ENCODE measurements at places on chromosomes 4 and X.

GRCh38 chrX:20623448-20623847 lies 356.7 kb upstream of the RPS6KA3 start:
- DNase-seq: no peak

DNA sequence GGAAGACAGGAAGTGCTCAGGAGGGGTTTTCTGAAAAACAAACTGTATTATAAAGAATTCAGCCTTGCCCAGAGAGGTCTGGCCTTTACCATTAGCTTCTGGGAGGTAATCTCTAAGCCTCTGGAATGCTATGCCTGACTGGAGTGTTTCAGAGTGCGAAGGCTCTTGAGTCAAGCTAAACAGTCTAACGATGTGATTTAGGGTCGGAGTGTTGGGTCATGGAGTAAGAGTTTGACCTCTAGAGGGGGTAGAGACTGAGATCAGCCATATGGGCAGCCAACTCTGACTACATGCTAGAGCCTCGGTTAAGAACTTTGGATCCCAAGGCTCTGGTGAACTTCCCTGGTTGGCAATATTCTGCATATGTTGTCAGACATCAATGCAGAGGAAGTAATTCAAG lies 15.0 kb downstream of the BOD1L1 start:
- no peak for DNase-seq

DNA sequence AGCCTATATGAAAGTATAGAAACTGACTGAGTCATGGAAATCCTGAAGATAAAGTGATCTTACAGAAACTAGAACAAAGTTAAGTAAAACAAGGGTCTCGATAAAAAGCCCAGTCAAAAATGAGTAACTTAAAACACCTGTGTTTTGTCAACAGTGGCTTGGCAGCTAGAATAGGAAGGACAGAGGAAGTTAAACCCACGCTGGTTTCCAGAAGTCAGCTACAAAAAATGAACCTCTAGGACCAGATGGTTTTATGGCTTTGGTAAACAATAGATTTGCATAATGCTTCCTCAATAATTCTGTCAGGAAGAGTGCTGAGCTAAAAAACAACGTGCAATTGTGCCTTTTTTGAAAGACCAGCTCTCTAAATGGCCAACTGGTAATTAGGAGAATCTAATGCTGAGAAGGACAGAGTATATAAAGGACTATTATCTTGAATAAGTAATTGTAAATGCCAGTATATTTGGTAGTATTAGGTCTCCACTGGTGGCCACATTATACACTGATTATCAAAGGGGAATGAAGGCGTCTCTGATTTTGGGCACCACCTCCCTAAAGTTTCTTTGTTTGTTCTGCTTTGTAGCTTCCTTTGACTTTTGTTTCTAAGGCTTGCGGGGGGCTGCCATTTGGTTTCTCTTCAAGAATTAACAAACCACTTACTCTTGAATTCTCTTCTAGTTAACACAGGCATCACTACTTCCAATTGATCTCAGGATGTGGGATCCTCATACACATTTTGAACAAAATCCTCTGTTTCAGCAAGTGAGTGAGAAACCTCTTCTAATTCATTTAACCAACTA lies 72.2 kb upstream of the PPP3CA start:
- DNase-seq: no peak

DNA sequence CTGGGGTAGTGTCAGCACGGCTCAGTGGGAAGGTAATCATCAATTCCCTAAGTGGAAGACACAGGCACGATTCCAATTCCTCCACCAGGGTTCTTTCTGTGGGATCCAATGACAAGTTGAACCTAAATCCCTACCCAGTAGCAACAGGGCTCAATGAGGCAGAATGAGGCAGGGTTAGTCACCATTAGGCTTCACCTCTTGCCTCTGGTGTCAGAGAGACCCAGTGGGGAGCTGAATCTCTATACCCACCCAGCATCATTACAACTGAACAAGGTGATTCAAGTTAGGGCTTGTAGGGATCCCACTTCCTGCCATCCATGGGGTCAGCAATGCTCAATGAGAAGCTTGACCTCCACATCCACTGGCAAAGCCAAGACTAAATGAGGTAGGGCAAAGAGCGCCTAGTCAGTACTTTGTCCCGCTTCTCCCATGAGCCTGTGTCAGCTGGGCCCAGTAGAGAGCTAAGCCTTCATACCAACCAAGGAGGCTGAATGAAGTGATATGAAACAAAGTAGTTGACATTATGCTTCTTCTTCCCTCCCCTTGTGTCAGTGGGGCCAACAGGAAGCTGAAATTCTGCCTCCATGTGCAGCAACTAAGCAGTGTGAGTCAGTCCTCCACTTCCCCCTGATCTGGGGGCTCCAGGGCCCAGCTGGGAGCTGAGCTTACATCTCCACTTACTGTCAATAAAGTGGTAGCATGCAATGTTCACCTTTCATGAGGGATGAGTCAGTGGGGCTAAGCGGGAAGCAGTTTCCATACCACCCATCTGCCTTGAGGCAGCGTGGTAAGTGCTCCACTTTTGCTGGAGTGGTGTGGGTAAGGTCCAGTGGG lies 36.4 kb upstream of the RBM41 start:
- DNase-seq: no peak

DNA sequence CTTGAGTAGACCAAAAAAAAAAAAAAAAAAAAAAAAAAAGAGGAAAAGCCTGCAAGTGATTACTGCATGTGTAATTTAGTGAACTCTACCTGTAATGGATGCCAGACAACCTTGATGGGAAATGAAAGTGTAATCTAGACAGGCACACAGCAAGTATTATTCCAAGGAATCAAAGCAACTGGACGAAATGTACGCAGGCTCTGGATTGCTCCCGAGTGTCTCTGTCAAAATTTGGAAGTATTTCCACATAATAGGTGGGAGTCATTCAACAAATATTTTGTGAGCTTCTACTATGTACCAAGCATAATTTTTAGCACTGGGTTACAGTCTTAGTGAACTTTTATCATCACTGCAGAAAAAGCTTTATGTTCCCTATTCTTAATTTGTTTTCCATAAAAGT lies 64.2 kb downstream of the LIMCH1 start:
- DNase-seq: no peak

GRCh38 chr4:6322761-6323566 lies 53.3 kb downstream of the WFS1 start:
- no peak for DNase-seq

GRCh38 chr4:8859550-8860095 lies 12.0 kb downstream of the HMX1 start:
- no peak for DNase-seq

GRCh38 chr4:169383724-169384123 lies 113.0 kb upstream of the SH3RF1 start:
- DNase-seq: no peak

- no peak for DNase-seq
Measured at GRCh38 chr4:72860766-72861165, 208.8 kb downstream of the COX18 start.

DNA sequence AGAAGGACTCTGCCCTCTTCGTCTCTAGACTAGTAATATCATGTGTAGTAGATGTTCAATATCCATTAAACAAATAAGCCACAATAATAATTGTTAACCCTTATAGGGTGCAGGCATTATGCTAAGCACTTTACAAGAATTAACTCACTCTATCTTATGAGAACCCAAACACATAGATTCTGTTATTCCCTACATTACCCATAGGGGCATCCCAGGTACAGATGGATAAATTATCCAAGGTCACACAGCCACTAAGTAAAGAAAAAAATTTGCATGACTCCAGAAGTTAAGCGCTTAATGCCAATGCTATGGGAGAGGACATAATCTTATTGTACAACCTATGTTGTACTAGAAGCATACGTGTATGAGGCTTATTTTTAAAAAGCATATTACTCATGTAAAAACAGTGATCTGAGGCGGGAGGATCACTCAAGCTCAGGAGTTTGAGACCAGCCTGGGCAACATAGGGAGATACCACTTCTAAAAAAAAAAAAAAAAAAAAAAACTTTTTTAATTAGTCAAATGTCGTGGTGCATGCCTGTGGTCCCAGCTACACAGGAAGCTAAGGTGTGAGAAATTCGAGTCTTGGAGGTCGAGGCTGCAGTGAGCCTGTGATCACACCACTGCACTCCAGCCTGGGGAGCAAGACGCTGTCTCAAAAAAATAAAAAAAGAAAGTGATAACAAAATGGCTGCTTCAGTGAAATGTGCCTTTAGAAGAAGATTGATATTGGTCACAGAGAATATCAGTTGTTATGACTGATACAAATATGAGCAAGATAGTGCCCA lies 13.6 kb downstream of the LDB2 start:
- DNase-seq: no peak

- no peak for DNase-seq
Measured at GRCh38 chrX:134249241-134249640, 12.3 kb downstream of the CCDC160 start.

GRCh38 chr4:184616633-184617551 lies 32.4 kb downstream of the CASP3 start:
- DNase-seq: no peak

GRCh38 chrX:134480061-134480460 lies 20.1 kb downstream of the HPRT1 start:
- no peak for DNase-seq

GRCh38 chrX:130401415-130402207 lies at the start of gene RBMX2:
Gene RBMX2, plus strand, starts transcription at chrX:130401987. Its CDS starts 46 bp downstream, at chrX:130402033.
- peak; percentile 72 for DNase-seq

DNA sequence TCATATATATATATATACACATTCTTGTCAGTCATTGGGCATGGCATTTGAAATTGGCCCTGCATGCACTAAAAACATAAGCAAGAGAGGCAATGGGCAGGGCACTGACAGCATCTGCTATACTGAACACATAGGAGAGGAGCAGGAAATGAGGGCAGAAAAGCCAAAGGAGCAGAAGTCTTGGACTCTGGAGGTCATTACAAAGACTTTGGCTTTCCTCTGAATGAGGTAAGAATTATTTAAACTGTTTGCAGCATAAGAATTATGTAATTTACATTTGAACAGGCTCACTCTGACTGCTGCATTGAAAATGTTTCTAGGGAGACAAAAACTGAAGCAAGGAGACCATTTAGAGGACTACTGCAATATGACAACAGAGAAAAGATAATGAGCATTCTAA lies 396.5 kb downstream of the PRDM5 start:
- no peak for DNase-seq

DNA sequence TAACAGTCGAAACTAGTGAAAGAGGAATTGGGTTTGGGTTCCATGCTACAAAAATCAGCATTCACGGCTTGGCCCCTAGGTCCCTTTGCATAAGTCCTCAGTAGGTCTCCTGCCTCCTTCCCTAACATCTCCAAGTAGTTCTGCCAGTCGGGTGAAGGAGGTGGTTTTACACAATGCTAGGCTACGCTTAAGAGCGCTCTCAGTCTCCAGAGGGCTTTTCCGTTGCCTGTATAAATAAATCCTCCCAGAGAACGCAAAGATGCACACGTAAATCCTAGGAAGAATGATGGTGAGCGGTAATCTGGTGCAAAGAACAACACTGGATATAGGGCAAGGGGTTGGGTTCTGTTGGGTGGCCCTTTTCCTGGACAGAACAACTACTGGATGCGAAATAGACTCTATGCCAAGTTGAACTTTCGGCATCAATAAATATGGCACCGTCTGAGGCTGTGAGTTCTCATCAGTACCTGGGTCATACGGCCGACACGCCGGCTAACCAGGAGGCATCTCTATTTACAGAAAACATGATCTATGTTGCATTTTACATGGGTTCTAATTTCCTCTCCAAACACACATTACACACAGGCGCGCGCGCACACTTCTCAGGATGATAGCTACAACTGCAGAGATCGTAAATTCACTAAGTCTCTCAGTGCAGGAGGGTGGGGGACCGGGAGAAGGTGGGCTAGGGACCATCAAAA lies 1.3 kb downstream of the CAMK2D start:
- peak; percentile 58 for DNase-seq

- DNase-seq: no peak
Measured at GRCh38 chrX:104254442-104255115, at the start of gene ESX1. Gene ESX1, minus strand, starts transcription at chrX:104254933. Its CDS starts 84 bp downstream, at chrX:104254849.

- DNase-seq: no peak
Measured at GRCh38 chrX:555725-556666, 74.6 kb upstream of the SHOX start.

- DNase-seq: no peak
Measured at GRCh38 chr4:186451982-186452381, 103.4 kb downstream of the MTNR1A start.
